ENCODE measurements at places on chromosomes 5 and 9.

GRCh38 chr9:71589612-71590011, 178.7 kb downstream of the CEMIP2 start:
- no peak for DNase-seq

DNA sequence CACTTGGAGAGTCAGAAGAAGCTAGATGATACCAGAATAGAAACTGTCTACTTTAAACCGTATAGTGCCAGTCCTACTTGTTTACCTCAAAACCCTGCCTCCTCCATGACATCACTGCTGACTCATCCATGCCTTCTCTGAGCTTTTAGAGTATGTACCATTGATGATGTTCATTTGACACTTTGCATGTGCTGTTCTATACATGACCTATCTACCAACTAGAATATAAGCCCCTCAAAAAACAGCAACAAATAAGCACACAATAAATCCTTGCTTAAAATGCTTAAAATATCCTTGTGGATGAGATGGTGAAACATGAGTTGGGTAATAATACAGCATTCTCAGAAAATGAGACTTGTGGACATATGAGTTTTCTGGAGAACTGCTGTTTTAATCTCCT, 2.6 kb downstream of the CTNNAL1 start:
- DNase-seq = peak; percentile 30

DNA sequence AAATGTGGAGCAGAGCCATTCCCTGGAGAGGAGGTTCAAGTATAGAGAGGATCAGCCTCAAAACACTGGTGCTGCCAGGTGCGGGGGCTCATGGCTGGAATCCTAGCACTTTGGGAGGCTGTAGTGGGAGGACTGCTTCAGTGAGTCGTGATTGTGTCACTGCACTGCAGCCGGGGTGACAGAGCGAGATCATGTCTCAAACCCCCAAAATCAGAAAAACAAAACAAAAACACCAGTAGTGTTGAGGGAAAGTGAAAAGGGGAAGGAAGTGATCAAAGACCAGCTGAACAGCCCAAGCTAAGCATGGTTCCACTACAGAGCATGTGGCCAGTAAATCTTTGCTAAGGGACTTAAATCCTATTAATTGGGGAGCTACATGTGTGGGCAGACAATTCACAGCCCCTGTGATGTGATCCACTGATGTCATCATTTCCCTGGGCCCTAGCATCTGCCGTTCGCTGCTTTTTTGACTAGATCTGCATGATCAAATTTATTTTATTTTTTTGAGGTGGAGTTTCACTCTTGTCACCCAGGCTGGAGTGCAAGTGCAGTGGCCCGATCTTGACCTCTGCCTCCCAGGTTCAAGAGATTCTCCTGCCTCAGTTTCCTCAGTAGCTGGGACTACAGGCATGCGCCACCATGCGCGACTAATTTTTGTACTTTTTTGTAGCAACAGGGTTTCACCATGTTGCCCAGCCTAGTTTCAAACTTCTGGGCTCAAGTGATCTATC, 2.7 kb upstream of the PCBD2 start:
- DNase-seq = no peak

GRCh38 chr9:130268521-130269211, 3.1 kb downstream of the HMCN2 start:
- no peak for DNase-seq

Data from stimulated activated CD8-positive, alpha-beta memory T cell treated with anti-CD3 and anti-CD28 coated beads, Interleukin-7, amount 100 ng/mL, for 1 hour (primary cell).